ENCODE measurements at places on chromosomes 5 and 9.

DNA sequence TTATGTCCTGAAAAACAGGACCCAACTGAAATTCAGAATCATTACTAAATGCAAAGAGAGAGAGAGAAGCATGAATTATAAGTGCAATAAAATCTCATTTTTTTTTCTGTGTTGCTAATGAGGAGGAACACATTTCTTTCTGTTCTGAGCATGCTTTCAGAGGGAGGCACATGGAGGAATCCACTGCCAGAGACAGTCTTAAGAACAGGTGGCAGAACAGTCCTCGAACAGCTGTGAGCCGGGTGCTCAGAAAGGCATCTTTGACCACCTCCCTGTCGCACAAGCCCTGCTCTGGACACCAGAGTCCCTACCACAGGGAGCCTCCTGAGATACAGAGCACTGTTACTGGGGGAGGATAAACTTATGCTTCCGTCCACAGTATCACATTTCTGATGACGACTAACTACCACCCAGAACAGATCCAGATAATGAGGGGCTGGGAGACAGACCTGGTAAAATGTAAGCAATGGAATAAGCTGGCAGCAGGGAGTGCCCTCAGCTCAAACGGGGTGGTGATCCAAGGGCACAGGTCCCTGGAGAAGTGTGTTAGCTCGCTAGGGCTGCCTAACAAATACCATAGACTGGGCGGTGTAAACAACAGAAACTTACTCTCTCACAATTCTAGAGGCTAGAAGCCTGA, 134.0 kb downstream of the SLC1A3 start:
- no peak for DNase-seq

- no peak for DNase-seq
Measured at GRCh38 chr5:93574491-93575305, 6.3 kb downstream of the NR2F1-AS1 start.

- DNase-seq: no peak
Measured at GRCh38 chr5:119177226-119177625, 106.3 kb downstream of the DMXL1 start.

DNA sequence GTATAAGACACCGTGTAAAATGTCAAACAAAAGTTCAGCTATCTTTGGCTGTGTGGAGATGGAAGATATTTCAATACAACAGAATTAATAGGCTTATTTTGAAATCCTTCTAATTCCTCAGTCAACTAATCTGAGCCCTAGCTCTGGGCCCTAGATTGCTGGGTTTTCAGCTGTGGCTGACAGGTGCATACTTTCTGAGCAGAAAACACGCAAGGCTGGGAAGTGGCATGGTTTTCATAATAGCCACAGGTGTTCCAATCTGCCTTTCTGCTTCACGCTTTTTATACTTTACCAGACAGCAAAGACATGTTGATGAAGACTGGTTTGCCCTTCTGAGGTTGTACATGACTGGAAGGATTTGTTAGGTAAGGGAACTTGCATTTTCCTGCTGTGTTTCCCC, 20.7 kb upstream of the XPA start:
- DNase-seq: no peak

DNA sequence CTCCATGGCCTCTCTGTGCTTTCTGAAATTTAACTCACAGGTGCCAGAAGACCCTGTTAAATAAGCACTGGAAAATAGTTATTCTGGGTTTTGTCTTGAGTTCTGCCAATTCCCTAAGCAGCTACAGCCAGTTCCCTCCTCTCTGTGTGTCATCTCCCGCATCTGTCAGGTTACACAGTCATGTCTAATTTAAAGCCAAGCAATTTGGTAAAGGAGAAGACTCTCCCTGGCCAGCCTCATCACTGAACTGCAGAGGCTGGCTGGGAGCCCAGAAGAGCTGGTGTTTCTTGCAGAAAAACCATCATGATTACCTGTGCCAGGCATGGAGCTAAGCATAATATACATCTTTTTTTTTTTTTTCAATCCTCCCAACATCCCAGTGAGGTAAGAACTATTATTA, 141.3 kb upstream of the ZNF366 start:
- no peak for DNase-seq

DNA sequence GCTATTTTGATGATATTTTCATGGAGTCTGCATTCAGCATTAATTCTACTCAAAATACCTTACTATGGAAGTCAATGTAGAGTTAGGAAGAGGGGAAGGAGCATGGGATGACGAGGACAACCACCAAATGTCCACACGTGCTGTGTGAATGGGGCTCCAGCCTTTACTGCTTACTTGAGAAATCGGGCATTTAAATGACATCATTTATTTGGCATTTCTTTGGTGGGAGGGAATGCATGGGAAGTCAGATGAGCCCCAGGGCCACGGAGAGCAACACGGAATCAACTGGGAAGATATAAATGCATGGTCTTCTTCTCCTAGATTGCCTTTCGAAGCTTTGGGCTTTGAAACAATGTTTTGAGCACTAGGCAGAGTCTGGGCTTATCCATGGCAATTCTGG, 458.5 kb upstream of the KLF4 start:
- DNase-seq: no peak

- no peak for DNase-seq
Measured at GRCh38 chr5:93596310-93596675, 13.3 kb downstream of the NR2F1 start.

DNA sequence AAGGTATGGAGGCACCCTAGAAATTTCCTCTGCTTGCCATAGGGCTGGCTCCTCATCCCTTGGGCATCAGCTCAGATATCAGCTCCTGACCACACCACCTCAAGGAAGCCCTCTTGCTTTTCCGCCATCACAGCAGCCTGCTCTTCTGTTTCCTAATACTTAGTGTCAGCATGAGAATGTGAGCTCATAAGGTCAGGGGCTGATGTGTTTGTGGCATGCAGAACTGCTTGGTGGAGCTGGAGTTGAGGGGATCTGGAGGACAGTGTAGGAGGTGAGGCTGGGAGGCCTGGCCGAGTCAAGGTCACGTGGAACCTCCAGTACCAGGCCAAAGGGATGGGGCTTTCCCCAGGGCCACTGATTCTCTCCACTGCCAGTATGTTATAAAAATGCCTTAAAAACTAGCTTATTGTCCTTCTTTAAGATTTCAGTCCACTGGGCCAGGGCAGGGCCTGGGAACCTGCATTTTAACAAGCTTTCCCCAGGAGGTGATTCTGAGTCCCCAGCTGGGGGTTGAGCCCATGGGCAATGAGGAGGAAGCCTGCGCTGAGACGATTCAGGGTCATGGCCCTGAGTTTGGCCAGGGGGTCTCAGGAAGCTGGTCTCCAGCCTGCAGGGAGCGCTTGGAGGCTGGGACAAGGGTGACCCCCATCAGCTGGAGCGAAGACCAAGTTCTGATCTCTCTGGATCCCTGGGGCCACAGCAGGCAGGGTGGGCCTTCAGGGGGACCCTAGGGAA, 28.6 kb downstream of the DAB2IP start:
- DNase-seq: no peak

DNA sequence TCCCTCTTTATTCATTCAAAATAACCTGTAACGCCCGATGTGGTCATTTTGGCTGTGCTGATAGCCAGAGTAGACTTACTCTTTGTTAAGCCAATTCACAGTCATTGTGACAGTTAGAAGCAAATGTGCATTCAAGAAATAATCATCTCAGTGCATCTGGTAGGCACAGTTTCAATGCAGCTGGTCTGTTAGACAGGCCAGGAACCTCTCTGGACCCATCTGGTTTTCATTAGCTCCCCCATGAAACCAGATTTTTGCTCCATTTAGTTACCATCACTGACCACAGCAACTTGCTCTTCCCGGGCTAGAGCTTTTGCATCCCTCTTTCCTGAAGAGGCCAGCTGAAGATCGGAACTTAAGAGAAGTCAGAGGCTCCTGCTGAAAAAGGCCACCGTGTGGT, 284.2 kb downstream of the NSG2 start:
- no peak for DNase-seq

GRCh38 chr9:16501141-16501540, 369.3 kb downstream of the BNC2 start:
- no peak for DNase-seq

All from effector CD4-positive, alpha-beta T cell (primary cell).